ENCODE measurements at places on chromosomes 4 and X.

GRCh38 chr4:108148316-108148715 lies 20.4 kb downstream of the LEF1 start:
- no peak for DNase-seq

DNA sequence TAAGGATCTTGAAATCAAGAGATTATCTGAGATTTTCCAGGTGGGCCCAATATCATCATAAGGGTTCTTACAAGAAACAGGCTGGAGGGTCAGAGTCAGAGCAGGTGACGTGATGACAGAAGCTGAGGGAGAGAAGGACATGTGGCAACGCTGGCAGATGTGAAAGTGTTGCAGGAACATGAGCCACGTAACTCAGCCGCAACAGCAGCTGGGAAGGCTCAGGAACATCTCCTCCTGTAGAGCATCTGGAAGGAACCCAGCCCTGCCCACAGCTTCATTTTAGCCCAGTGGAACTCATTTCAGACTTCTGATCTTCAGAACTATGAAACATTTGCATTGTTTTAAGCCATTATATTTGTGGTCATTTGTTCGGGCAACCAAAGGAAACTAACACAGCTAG lies 156.3 kb upstream of the VEGFC start:
- no peak for DNase-seq

- DNase-seq: no peak
Measured at GRCh38 chr4:38738940-38739803, 43.6 kb downstream of the TLR10 start.

GRCh38 chr4:38860788-38861424 lies 4.3 kb upstream of the TLR6 start:
- no peak for DNase-seq

DNA sequence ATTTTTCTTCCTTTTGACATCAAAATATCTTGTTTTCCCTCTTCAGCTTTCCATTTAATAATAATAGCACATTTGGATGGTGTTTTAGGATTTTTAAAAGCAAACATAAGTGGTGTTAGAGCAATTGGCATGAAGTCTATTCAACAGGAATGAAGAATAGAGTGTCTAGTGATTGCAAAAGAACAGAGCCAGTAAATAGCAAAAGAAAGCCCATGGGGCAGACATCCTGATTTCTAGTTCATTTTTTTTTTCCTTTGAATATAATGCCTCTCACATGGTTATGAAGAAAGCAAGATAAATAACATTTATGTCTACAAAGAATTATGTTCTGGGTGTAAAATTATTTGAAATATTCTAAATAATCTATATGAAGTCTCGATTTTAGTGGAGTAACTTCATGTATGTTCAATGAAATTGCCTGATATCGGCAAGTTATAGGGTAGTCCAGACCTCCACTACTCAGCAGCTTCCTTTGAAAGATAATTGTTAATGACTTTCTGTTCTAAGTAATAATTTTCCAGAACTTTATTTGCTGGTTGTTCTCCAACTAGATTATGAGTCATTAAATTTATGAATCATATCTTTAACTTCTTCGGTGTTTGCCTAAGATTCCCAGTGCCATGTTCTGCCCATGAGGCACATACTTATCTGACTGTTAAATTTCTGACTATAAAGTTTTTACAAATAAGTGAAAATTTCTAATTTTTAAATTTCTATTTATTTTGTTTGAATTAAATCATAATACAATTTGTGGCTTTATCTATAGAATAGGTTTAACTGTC lies 587.9 kb downstream of the TLL1 start:
- DNase-seq: no peak

DNA sequence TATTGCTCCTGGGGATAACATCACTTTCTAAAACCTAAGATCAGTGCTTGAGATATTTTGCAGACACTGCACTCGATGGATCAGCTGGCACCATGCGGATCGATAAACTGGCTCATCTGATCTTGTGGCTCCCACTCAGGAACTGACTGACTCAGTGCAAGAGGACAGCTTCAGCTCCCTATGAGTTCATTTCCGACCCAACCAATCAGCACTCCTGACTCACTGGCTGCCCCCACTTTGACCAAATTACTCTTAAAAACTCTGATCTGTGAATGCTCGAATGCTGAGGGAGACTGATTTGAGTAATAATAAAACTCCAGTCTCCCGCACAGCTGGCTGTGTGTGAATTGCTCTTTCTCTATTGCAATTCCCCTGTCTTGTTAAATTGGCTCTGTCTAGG lies 110.1 kb downstream of the ANAPC4 start:
- DNase-seq: no peak

- no peak for DNase-seq
Measured at GRCh38 chr4:156583265-156583664, 388.3 kb downstream of the PDGFC start.

DNA sequence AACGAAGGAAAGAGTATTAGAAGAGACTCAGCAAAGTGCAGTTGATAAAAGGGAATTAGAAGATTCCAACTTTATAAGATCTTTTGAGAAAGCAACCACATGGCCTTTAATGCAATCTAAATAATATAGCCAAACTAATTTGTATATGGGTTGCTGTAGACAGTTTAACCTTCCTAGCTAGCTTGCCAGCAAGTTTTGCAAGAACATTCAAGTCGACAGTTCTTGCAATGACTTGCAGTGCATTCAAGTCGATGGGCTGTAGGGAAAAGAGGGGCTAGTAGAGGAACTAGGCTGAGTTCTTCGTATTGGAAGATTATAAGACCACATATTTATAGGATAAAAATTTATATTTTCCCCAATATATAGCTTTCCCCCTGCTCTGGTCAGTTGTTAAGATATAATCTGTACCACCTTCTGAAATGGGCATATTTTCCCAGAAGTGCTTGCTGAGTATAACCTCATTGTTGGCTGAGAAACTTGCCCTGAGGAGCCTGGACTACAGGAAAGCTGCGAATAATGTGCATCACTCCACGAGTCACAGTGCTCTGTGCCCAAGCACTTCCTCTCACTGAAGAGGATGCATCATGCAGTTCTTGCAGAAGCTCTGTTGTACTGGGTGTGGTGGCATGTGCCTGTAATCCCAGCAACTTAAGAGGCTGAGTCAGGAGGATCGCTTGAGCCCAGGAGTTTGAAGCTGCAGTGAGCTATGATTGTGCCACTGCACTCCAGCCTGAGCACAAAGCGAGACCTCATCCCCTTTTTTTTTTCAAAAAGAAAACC lies 56.7 kb downstream of the DOCK11 start:
- no peak for DNase-seq

- DNase-seq: no peak
Measured at GRCh38 chr4:88812420-88812819, 114.8 kb upstream of the NAP1L5 start.

- DNase-seq: no peak
Measured at GRCh38 chr4:147778942-147779341, 47.1 kb downstream of the ARHGAP10 start.

DNA sequence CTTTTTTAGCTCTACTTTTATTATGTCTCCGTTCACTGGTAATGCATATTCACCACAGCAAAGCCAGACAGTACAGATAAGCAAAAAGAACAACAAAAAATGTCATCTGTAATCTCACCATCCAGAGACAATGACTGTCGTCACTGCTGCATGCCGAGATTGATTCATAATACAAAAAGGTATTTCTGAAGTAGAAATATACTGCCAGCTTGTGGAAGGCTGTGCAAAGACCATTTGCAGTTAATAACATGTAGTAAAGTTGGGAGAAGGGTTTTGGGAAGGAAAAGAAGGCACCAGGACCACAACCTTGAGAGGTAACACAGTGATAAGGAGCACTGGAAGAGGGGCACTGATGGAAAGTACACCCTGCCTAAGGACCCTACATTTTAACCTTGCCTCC lies 223.0 kb upstream of the ZIC3 start:
- no peak for DNase-seq

DNA sequence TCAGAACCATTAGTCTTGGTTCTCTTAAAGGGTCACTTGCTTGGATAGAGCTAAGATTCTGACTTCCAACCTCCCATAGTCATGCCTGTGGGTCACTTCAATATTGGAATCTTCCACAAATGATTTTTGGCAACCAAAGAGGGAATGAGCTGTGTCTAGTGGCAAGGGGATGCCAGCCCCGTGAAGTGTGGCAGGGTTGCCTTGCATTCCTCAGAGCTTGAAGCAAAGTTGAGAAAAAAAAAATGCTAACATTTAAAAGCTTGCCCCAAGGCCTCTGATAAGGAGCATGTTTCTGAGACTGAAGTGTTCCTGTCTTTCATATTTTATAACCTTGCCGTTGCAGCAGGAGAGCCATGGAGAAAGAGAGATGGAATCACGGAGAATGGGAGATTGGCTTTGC lies 120.2 kb downstream of the PAPSS1 start:
- DNase-seq: no peak

DNA sequence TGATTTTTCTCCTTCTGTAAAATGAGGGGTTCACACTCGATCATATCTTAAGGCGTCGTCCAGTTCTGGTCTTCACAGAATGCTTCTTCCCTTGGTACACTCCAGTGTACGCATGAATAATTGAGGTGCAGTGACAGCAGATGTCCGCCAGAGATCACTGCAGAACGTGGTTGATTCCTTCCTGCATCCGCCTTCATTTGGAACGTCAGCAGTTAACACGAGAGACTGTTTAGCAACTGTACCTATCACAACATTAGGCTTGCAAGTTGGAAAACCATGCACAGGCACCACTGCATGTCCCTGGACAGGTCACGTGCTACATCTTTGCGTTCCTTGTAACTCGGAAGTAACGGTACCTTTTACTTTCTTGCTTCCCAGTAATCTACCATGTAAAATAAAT lies 66.0 kb upstream of the GEMIN8 start:
- DNase-seq: no peak

DNA sequence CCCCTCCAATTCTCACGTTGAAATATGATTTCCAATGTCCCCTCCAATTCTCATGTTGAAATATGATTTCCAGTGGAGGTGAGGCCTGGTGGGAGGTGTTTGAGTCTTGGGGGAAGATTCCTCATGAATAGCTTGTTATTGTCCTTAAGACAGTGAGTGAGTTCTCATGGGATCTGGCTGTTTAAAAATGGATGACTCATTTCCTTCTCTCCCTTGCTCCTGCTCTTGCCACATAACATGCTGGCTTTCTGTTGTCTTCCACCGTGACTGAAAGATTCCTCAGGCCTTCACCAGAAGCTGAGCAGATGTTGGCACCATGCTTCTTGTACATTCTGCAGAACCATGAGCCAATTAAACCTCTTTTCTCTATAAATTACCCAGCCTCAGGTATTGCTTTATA lies 346.8 kb upstream of the TECRL start:
- DNase-seq: no peak

GRCh38 chr4:70739496-70740337 lies 18.0 kb downstream of the RUFY3 start:
- DNase-seq: no peak

- no peak for DNase-seq
Measured at GRCh38 chr4:38610521-38610920, 53.5 kb upstream of the KLF3 start.

DNA sequence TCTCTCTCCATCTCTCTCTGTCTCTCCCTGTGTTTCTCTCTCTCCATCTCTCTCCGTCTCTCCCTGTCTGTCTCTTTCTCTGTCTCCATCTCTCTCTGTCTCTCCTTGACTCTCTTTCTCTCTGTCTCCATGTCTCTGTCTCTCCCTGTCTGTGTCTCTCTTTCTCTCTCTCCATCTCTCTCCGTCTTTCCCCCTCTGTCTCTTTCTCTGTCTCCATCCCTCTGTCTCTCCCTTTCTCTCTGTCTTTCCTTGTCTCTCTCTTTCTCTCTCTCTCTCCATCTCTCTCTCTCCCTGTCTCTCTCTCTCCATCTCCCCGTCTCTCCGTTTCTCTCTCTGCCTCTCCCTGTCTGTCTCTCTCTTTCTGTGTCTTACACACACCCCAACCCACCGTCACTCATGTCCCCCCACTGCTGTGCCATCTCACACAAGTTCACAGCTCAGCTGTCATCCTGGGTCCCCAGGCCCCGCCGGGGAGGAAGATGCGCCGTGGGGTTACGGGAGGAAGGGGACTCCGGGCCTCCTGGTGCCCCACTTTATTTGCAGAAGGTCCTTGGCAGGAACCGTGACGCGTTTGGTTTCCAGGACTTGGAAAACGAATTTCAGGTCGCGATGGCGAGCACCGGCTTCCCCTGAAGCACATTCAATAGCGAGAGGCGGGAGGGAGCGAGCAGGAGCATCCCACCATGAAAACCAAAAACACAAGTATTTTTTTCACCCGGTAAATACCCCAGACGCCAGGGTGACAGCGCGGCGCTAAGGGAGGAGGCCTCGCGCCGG lies 1.2 kb upstream of the SHOX start:
- DNase-seq: no peak

GRCh38 chr4:138677748-138678147 lies 337.8 kb upstream of the NOCT start:
- DNase-seq: no peak

DNA sequence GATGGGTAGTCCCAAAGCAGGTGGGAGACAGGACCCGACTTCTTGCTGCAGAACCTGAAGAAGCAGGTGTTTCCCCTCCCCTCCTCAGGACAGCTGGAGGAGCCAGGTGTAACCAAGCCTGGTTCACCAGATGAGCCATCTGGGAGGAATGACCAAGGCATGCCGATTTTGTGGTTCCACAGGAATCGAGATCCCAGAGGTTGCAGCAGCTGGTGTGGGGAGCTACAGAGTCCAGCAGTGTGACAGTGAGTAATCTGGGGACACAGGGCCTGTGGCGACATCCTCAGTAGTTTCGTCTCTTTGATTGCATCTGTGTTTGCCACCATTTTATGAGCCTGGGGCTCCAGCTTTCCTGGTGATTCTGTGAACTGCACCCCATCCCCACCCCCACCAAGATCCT lies 2.6 kb upstream of the NDP start:
- no peak for DNase-seq

DNA sequence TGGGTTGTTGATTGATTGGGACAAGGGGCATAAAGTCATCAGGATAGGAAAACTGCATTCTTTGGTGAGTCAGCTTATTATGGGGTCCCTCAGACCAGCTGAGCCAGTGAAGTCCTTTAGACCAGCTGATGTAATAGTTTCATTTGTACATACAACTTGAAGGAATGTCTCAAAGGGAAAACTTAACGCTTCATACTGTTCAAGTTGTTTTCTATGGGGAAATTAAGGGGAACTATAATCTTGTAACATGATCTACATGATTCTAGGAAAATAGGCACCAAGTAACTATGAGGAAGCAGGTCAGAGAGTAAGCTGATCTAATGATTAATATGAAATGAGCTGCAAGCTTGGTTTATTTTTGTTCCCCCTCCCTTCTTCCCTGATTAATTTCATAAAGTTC lies 175.1 kb upstream of the GRID2 start:
- no peak for DNase-seq

DNA sequence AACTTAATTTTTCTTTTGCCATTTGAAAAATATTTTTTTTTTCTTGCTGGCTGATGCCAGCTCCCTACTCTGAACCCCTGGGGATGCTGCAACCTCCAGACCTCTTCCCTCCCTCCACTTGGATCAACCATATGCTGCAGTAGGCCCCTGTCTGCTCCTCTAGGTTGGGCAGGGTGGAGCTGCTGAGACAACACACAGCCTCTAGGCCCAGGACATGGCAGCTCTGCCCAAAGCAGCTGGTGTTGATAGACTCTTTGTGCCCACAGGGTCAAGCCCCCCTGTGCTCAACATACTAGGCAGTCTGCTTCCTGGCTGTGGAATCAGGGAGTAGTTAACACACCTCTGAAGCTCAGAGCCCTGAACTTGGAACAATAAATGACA lies 19.9 kb upstream of the CLNK start:
- DNase-seq: no peak

- DNase-seq: no peak
Measured at GRCh38 chrX:107726816-107727534, 48.6 kb downstream of the TSC22D3 start.

- DNase-seq: no peak
Measured at GRCh38 chr4:4422856-4423499, 36.1 kb downstream of the NSG1 start.
